ENCODE measurements at places on chromosomes 7 and 10.

GRCh38 chr10:15141136-15142054, 27.1 kb downstream of the NMT2 start:
- DNase-seq = no peak

DNA sequence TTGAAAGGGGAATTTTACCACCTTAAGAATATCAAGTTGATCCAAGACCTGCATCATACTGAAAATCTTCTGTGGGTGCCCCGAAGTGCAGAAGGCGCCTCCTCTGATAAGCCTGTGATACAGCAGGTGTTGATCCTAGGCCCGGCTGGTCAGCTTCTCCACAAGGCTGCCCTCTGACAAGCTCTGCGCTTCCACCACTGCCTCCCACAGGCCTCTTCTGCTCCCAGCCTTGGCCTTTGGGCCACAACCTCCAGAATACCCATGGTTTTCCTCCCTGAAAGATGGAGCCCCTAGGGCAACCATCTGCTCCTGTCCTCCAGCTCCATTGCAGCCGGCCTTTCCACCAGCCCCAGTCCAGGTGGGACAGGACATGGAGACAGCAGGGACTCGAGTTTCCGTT, 5.6 kb upstream of the OGDHL start:
- no peak for DNase-seq

DNA sequence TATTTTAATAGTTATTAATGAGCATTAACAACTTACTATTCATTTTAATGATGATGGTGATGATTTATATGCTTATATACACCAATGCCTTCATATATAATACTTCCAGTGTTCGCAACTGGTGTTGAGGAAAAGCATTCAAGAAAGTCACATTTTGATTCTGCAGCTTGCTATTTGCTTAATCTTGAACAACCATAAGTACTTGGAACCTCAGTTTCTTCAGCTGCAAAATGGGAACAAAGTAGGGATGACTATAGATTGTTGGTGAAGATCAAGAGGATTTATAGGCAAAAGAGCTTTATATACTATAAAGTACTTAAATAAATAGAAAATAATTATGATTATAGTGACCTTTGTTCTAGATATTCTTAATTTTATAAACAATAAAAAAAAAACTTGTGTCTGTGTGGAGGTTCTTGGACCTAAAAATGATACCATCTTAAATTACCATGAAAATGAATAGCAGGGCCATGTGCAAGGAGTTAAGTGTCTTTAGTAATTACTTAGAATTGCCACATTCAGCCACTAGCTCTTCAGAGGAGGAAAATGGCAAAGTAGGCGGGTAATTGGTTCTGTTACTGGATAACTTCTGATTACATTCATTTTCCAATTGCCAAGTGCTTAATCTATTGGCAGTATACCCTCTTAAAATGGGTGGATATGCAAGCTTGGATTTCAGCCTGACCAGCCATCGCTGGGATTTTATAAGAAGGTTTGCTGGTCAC, 4.5 kb downstream of the ARID5B start:
- DNase-seq = no peak

GRCh38 chr10:12221323-12222298, 25.6 kb downstream of the CDC123 start:
- no peak for DNase-seq

DNA sequence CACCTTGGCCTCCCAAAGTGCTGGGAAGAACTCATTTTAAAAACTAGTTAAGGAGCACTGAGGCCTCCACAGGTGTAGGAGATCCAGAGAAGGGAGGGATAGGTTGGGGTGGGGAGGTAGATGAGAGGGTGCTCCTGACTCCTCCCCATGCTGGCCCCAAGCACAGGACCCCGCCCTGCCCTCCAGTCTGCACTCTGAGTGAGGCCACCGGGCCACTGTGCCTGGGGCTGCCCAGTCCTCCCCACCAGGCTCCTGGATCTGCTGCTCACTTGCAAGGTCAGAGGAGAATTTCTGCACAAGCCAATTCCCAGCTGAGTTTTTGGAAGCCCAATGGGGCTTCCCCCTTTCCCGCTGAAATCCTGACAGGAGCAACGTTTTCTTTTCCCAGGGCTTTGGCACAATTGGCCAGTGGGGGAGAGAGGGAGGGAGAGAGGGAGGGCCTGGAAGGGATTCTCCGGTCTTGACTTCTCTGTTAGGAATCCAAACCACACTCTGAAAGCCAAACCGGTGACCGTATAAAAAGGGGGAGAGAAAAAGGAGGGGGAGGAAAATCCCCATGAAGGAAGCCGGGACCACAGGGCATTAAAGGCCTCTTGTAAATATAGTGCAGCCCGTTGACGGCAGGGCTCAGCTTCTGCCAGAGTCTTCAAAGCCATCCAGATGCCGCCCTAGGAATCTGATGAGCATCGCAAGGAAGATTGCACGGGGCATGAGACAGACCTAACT, 116.2 kb downstream of the SH3PXD2A start:
- peak; percentile 26 for DNase-seq

- no peak for DNase-seq
These were observed 2.5 kb upstream of the RHBDD2 start for GRCh38 chr7:75876126-75876881.

DNA sequence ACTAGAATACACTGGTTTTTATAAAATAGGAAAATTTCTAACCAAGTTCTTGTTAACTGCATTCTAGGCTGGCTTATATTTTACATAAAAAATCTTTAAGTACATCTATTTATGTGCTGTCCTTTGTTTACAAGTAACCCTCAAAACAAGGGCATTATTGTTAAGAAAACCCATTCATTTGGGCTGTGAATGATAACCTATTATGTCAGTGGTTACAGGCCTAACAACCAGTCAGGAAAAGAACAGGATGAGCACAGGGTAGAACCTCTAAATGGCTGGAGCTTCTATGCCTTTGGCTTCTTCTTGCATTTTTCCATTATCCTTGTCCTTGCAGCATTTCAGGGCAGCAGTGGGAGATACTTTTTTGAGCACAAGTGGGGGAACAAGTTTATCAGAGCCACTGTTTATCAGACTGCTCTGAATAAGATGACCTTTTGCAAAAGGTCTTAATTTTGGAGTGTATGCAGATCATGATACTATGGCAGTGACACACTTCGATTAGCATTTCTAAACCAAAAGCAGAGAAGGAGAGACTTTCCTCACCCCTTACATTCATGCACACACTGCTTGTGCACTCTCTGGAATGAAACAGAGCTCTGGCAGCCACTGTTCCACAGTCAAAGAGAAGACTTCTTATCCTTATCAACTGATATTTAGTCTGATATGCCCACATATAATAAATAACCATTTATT, 10.9 kb downstream of the GPR37 start:
- DNase-seq = peak; percentile 77

- no peak for DNase-seq
These were observed 150.3 kb downstream of the LRRTM3 start for GRCh38 chr10:67076144-67076543.

DNA sequence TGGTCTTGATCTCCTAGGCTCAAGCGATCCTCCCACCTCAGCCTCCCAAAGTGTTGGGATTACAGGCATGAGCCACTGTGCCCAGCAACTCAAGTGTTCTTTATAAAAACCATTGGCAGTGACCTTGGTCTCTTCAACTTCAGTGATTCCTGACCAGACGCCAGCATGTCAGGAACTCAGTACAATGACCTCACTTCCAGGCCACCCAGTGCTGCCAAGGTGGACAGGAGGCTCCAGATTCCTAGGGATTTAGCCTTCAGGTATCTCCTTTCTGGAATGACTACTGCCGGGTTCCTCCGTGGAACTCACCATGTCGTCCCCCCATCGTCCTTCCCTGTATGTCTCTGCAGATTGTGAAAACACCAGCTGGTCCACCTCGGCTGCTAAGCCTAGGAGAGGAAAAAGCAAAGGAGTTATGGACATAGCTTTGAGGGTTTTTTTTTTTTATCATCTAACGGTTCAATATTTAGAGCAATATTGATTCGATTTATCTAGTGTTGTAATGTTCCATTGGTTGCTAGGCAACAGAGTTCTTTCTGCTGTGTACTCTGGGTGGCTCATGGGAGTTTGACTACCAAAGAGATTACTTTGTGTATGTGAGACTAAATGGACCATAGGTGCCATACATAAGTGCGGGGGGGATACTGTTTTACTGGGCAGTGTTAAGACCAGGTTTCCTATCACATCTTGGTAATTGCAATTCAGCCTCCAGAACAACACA, 425.8 kb upstream of the AUTS2 start:
- no peak for DNase-seq

DNA sequence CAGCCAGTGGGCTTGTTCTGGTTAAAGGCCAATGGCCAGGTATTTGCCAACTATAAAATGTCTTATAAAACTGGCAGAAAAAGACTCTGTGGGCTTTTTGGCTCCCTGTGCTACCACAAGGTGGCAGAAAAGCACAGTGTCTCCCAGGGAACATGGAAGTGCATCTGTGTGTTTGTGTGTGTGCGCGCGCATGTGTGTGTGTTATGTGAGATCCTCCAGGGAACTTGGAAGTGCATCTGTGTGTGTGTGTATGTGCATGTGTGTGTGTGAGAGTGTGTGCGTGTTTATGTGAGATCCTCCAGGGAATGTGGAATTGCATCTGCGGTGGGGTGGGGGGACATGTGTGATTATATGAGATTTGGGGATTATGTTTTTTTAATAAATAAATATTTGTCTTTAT, 30.2 kb upstream of the ABI1 start:
- peak; percentile 8 for DNase-seq

DNA sequence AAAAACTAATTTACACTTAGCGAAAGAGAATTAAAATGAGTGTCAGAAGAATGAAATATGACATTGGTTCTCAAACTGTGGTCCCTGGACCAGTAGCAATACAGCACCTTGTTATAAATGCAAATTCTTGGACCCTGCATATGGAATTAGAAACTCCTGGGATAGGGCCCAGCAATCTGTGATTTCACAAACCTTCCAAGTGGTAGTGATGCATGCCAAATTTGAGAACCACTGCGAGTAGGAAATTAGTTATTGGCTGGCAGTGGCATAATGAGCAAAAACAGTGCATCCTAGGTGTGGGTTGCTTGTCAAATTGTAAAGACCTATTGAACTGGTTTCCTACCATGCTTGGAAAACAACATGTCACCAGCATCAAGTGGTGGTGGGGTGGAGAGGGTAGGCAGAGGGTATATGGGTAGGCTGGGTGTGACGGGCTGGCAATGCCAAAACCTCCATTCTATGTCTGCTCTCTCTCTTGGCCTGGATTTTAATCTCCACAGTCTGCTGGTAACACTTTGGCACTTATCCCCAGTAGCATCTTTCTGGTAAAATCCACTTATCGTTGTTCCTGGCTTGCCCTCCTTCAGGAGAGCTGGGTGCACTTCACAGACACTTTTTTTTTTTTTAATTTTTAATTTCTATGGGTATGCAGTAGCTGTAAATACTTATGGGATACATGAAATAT, 50.0 kb downstream of the ZNF22 start:
- no peak for DNase-seq

DNA sequence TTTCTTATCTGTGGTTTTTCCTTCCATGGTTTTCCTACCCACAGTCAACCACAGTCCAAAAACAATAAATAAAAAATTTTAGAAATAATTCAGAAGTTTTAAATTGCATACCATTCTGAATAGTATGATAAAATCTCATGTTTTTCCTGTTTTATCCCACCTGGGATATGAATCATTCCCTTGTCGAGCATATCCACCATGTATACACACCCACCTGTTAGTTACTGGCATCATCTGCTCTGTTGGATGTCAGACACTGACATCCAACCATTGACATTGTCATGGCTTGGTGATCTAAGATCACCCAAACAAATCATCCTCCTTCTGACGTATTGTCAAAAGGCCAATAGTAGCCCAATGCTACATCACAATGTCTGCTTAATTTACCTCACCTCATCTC, 749.8 kb downstream of the TNS3 start:
- DNase-seq = no peak

DNA sequence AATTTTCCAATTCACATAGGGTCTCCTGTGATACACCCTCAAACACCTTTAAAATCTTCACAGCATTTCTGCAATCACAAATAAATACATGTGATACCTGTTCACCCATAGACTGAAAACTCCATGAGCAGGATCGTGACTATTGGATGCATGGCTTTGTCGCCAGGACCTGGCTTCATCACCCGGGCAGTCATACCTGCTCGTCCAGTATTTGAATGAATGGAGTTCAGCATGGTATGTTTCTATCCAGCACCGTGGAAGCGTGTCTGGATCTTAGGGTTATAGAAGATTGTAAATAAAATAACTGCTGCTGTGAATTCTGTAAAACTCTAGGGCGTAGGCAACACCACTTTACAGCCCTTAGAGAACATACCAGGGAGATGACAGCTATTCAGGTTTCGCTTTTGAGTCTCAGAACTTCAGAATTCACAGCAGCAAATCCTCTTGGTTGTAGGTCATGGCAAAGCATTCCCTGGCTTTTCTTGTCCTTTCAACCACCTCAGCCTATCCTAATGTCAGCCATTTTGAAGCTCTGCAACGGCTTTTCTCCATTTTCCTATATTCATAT, 47.4 kb upstream of the USP6NL start:
- DNase-seq = no peak

DNA sequence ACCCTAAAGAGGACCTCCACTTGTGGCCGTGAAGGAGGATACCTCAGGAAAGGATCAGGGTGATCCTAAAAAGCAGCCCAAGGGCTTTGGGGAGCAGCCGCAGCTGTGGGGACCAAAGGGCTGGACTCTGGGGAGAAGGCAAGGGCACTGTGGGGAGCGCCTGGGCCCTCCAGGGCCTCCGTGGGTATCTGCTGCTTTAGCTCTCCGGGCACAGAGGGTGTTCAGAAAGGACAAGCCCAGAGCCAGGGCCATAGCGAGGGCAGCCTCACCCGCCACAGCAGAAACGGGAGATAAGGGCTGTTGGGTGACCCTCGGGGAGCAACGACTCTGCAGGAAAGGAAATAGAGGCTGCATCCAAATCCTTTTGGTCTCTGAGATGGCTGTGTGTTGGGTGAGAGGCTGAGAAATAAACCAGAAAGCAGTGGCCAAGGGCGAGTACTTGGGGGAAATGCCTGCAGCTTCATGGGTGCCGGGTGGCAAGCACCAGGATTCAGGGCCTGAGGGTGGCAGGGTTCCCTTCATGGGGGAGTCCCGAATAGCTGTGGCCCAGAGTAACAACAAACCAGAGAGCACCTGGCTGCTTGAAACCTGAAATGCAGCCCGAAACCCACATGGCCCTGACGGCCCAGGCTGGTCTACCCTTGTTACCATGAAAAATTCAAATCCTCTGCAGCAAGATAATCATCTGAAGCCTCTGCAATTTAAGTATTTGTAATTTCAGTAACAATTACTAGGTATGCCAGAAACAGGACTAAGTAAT, 95.2 kb downstream of the VIPR2 start:
- DNase-seq = no peak

DNA sequence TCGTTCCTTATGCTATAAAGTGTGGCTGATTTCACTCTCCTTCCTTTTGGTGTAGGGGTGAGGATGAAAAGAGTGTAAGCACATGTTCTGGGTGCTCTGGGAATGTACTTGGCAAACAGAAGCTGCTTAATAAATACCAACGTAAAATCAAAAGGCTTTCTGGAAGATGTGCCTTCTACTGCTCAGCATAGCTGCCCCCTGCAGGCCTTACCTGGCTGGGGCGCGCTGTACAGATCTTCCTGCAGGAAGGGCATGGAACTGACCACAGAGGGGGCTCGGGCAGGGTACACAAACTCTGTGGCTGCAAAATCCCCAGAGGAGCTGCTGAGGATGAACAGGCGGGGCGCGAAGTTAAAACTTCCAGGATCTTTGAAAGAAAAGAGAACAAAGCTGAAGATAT, 169.4 kb downstream of the SVIL start:
- DNase-seq = no peak

Measured in midbrain (tissue), 1 donor.